NCI-H2171 treated with DMSO at 0.1 percent for 48 hours (cell line): ENCODE measurements at places on chromosomes 16 and 17.

DNA sequence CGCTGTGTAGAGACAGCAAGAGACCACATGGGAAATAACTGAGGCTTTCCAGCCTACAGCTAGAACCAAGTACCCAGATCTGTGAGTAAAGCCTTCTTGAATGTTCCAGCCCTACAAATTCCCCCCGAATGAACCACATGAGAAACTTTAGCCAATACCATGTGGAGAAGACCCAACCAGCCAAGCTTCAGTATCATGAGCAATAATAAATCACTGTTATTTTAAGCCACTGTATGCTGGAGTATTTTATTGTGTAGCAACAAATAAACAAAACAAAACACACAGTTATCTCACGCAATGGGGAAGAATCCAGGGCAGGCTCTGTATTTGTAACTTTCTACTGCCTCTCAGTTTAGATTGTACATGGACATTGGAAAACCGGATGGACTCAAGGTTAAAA lies 426.2 kb downstream of the CDH11 start:
- DNase-seq = no peak

GRCh38 chr17:2094891-2095535 lies 40.1 kb downstream of the HIC1 start:
- DNase-seq = peak; percentile 32

- peak; percentile 98 for DNase-seq
These were observed 408 bp upstream of the KPNA2 start for GRCh38 chr17:68035131-68035522.

DNA sequence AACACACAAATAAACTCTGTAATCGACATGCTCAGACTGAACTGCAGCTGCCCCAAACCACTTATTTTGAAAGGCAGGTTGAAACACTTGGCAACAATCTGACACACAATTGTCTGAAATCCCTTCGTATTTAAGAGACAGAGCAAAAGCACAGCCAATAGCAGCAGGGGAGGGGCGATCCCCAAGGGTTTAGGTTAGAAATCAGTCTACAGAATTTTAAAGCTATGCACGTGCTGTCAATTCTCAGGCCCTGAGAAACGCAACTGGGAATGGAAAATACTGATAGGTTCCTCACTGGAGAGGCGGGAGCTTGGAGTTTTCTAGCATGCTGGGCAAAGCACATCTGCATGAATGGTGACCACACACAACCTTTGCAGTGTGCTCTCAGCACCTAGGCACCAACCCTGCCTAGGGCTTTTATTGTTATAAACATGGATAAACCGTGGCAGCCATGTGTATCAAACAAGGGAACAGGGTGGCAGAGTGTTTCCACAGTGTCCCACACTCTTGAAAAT lies 168.0 kb downstream of the AATF start:
- DNase-seq = peak; percentile 44

DNA sequence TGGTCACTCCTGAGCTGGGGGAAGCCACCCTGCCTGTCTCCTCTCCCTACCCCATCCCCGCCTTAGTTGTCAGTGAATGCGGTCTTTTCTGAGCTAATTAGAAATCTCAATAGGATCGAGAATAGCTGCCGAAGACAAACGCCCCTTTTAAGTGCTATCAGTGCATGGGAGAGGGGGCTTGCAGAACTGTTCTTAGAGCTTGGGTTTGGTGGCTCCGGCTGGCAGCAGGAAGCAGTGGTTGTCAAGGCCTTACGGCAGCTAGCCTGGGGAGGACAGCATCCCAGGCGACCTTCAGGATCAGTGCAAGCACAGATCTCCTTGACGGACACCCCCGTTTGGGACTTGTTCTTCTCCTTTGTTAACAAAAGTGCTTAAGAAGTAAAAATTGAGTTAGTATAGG lies 195.1 kb downstream of the CCDC182 start:
- DNase-seq = no peak

GRCh38 chr16:14004729-14005315 lies 66.3 kb upstream of the MRTFB start:
- DNase-seq = no peak

GRCh38 chr17:57356719-57357391 lies 100.5 kb downstream of the MSI2 start:
- peak; percentile 61 for DNase-seq

- DNase-seq = peak; percentile 52
These were observed 35.3 kb upstream of the CRHR1 start for GRCh38 chr17:45748731-45749310.

DNA sequence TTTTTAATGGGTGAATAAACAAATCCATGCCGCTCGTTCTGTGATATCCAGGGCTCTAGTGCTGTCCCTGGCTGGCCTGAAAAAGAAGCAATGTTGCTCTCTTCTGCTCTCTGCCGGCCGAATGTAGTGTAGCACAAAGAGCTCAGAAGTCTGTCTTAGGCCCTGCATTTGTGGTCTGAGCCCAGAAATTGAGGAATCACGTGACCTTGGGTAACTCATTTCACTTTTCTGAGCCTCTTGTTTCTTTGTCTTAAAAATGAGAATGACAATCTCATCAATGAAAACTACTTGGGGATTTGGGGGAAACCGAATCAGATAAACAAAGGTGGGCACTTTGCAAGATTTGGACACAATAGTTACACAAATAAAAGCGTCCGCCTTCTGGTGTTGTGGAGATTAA lies 381.6 kb upstream of the ASIC2 start:
- peak; percentile 10 for DNase-seq

- no peak for DNase-seq
These were observed 41.5 kb downstream of the TK2 start for GRCh38 chr16:66508248-66508913.
